ENCODE measurements at places on chromosomes 4 and X.

DNA sequence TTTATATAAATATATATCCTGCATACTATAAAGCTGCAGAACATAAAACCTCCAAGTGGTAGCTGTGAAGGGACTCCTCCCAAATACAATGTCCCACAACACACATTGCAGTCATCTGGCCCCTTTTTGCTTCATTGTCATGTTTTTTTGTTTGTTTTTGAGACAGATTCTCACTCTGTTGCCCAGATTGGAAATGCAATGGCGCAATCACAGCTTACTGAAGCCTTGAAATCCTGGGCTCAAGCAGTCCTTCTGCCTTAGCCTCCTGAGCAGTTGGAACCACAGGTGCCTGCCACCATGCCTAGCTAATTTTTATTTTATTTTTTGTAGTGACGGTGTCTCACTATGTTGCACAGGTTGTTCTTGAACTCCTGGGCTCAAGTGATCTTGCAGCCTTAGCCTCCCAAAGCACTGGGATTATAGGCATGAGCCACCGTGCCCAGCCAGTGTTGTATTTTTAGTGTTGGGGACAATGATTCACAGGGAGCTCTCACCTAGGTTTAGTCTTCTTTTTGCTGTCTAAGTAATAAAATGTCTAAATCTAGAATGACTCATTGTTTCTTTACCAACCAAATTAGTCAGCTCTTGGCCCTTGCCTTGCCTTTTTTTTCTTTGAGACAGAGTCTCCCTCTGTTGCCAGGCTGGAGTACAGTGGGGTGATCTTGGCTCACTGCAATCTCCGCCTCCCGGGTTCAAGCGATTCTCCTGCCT lies 24.0 kb upstream of the XIAP start:
- no peak for DNase-seq

GRCh38 chr4:112082954-112083586 lies 62.2 kb upstream of the FAM241A start:
- no peak for DNase-seq

DNA sequence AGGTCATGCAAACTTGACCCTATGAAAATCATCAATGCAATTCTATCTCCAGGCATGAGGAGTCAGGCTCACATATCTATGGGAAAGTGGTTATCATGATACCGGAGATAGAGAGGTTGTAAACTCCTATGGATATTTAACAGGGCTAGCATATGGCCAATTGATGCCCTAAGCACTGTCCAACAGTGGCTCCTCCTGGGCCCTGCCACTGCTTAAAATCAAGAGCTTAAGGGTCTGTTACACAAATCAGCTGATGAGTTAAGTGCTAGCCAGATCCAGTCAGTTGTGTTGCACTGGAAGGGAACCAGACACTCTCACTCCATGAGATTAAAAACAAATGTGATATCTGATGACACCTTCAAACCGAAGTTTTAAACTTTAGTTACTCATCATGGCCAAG lies 337.6 kb downstream of the STIM2 start:
- no peak for DNase-seq

GRCh38 chr4:21763855-21764254 lies 184.7 kb downstream of the KCNIP4 start:
- no peak for DNase-seq

- DNase-seq: no peak
These were observed 98.9 kb downstream of the HPGD start for GRCh38 chr4:174423257-174423944.

DNA sequence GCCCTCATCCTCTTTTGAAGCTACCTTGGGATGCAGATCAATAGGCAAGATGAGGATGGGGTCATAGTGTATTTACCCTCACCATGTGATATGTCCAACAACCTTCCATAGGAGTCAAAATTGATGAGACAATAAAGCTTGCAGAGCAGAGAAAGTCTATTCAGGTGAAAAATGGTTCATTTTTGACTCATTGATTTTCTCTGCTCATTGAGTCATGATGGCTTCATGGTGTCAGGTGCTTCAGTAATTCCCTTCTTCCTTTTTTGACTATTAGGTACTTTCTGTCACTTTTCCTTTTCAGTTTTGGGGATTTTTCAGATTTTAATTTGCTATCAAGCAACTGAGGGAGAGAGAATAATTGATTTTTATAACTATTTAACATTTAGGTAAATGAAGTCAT lies 55.9 kb upstream of the IL2 start:
- DNase-seq: no peak

GRCh38 chr4:24417206-24417605 lies 167.1 kb downstream of the DHX15 start:
- no peak for DNase-seq

DNA sequence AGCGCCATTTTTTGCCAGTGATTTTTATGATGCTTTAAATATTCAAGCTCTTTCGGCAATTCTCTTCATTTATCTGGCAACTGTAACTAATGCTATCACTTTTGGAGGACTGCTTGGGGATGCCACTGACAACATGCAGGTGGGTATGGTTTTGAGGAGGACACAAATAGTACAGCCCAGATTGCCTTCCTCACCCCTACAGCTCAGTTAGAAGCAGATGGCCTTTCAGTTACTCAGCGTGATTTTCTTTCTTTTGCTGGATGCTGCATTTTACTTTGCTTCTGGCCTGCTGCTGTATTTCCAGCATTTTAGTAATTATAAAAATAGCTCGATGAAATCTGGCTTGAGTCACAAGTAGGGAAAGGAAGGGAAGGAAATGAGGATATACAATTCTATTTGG lies 114.7 kb downstream of the SLC4A4 start:
- no peak for DNase-seq

GRCh38 chr4:142278663-142279062 lies 567.4 kb downstream of the INPP4B start:
- DNase-seq: no peak

- no peak for DNase-seq
These were observed 380.4 kb downstream of the GPM6A start for GRCh38 chr4:175431694-175432093.

GRCh38 chr4:158728236-158728635 lies 5.0 kb upstream of the PPID start:
- DNase-seq: no peak
